Fibroblast of skin of back (primary cell): ENCODE measurements at places on chromosomes 6 and 20.

DNA sequence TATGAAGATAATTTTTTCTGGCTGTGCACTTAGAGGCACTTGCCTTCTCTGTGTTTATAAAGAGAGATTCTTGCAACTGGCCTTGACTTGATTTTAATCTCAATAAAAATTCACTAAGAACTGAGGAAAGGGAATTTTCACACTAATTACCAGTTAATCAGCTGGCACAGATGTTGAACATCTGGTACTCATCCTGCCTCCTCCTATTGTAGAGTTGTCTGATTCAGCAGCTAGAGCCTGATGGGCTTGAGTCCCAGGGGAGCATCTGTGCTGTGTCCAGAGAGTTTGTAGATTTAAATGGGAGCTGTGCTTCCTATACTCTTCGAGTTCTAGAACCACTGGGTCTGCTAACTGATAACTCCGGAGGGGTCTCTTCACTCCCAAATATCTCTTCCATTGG, 284.4 kb upstream of the RNF24 start:
- no peak for DNase-seq

DNA sequence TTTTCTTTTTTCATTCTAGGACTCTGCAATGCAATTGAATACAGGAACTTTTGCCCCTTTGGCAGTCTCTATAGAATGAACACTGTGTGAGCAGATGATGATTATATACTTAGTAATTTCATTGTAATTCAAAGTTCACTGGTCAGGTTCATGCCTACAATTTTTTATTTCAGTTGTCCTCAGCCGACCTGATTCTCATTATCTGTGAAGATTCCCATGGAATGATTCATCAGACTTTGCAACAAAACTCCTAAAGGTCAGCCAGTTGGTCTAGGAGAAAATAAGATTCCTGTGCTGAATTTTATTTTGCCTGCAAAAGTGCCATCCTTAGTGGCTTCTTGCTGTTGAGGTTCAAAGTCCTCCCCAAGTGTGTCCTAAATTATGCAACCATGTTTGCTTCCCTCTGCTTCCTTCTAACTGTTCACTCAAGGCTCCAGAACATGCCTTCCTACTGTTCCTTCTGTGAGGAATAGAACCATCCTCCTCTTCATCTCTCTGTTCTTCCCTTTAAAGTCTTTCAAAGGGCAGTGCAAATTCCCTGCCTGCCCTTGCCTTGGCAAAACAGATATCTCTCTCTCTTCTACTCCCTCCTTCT, 194.2 kb upstream of the CNR1 start:
- peak; percentile 74 for DNase-seq

DNA sequence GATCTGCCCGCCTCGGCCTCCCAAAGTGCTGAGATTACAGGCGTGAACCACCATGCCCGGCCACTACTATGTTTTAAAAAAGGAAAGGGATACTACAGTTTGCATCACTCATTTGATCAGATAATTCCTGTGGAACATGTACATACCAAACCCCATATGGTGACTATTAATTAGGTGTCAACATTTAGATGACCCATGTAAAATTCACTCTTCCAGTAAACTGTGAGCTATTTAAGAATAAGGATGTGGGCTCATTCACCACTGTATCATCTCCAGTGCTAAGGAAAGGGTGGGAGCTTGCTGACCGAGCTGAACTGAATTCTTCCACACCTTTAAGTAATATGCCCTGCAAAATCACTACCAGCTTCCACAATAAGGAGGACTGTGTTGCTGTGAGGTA, 127.5 kb downstream of the BTBD9 start:
- no peak for DNase-seq

- DNase-seq, result no peak
Measured at GRCh38 chr6:131832363-131832762, 24.5 kb downstream of the ENPP1 start.

GRCh38 chr20:23092384-23092756, 6.2 kb upstream of the CD93 start:
- no peak for DNase-seq

DNA sequence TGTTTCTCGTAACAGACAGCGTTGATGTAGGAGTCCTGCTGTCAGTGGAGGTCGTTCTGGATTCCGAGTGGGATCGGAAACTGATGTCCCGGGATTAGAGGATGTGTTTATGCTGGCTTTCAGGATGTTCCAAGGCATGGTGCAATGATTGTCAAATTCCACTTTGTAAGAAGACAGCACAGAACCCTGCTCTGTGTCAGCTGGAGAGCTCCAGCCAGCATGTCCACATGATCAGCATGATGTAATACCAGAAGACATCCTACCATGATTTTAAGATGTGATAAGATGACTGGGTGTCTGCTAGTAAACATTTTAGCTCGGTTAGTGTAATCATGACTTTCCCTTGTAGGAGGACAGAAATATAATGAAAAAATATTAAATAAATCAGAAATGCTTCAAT, 20.3 kb downstream of the ENPP1 start:
- DNase-seq, result no peak

DNA sequence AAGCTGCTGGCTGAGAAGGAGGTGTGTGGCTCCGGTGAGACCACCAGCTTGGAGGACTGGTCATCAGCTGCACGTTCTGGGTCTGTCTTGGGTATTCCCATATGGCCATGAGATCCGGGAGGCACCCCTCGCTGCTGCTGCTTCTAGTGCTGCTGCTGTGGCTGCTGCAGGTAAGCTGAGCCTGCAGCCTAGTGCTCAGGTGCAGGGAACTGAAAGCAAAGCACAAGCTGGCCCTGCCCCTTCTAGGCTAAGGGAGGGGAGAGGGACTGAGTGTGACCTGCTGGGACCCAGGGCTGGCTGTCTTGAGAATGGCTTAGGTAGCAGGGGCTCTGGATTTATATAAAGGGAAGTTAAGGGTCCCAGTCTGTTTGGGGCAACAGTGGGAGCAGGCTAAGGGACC, 403 bp downstream of the CDH26 start:
- DNase-seq, result no peak

DNA sequence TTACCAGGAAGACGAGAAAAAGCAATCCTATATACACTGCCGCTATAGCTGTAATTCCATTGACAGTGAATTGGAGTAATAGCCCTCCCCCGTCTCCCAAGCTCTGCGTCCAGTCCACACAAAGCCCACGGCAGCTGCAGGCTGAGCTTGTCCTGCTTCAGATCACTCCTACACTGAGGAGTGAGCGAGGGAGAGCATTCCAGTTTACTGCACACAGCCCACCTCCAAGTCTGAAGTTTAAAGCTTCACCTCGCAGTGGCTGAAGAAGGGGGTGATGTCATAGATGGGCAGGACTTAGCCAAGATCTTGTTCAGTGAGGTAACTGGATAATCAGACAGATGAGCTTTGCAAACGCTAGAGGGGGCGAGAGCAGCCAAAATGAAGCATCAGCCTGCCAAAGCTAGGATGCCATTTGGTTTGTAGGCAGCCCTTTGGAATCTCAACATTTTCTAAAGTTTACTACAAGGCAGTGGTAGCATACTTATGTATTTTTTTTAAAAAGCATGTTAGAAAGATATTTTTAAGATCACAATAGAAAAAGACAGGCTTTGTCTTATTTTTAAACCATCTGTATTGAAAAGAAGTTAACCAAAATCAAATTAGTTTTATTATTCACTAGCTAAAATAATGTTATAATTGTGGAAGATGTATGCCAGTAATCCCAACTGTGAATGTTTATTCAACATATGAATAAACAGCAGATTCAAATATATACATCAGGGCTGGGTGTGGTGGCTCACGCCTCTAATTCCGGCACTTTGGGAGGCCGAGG, at the start of gene FLRT3:
FLRT3 (minus strand) TSS at position 213 of the 772 bp plus-strand sequence. CDS start 10,106 bp downstream, outside the sequence.
- DNase-seq, result peak; percentile 95

DNA sequence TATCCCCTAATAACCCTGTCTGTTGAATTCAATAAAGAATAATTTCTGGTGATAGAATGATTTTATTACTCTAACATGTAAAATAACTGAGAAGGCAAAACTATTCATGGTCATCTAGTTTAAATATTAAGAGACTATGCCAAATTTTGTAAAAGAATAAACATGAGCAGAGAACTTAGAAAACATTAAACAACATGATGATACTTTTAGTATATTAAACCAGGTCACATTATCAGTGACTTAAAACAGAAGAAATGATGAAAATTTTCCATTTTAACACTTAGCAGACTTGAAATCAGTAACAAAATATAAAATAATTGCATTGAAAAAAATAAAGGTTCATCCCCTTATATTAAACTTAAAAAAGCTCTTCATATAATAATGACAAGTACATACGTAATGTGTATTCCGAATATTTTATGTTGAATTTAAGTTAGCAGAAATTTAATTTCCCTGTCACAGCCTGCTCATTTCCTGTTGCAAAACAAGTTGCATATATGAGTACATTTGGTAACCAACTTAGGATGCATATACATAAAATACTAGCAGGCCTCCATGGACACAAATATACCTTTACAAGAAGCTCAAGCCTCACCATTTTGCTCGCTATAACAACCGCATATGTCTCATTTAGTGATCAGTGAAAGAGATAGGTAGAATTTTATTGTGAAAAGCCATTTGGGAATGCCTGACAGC, 40.6 kb downstream of the DTNBP1 start:
- DNase-seq, result no peak

DNA sequence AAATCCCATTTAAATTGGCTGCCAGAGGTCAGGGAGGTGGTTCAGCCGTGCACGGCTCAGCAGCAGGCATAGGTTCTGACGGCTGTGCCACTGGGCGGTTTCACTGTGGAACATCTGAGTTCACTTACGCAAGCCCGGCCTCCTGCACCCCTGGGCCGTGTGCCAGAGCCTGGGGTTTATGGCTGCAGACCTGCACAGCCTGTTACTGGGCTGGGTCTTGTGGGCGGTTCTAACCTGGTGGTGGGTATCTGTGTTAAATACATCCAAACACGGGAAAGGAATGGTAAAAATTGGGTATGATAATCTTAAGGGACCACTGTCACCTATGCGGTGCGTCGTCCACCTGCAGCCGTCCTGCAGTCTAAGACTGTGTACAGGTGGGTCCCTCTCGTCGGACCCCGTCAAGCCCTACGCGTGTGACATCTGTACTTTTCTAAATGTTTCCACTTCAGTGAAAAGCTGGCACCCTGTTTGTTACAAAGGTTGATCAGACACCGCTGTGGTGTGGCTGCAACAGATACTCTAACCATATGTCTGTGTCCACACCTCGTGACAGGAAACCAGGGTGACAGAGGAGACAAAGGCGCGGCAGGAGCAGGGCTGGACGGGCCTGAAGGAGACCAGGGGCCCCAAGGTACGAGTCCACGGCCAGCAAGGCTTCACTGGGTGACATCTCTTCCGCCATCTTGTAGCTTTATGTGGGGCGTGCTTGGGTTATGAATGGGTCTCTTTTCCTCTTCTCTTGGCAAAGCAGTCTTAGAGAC, 21.5 kb downstream of the COL9A3 start:
- no peak for DNase-seq

DNA sequence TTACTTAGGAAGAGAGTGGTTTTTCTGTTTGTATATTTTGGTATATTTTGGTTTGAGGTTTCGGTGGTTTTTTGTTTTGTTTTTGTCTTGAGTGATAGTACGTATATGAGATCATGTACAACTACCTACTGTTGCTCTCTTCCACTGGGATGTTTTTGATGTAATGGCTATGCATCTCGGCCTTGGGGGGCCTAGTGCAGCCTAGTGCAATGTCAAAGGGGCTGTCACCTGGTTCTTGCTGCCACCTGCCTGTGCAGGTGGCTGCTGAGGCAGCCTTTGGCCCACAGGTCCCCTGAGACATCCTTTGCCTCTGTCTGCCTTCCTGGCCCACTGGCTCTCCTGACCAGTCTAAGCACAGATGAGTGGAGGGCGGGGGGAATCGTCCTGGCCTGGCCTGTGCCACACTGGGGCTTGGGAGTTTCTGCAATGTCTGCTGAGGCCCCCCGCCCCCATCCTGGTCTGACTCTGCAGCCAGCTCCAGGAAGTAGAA, 546.6 kb downstream of the CD83 start:
- DNase-seq, result no peak

DNA sequence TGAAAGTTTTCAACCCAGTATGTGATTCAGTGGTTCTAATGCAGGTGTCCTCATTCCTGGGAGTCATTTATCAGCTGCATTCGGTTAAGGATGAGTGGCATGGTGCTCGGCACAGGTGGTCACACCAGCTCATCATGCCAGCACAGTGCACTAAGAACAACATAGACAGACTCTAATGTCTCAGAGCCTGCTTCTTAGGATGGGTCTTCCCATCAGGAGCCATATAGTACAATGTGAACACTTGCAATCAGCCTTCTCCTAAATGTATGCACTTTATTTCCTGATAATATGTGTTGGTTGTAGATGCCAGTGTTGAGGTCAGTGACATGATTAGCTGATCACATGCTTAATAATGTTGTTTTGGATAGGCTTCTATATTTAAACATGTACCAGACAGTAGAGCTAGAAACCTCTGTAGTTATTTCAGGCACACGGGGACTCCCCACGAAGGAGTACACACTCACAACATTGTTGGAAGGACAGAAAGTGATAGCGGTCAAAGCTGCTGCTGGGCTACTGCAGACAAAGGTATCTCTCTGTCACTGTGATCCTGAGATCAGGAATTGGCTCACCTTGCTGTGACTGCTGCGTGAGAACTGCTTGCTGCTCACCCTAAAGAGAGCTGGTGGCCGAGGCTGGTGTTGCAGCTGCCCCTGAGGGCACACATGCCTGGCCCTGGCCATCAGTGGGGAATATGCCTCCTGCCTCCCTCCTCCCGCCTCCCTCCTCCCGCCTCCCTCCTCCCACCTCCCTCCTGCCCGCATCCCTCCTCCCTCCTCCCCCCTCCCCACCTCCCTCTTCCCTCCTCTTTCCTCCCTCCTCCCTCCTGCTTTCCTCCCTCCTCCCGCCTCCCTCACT, 195.4 kb downstream of the SMOC2 start:
- no peak for DNase-seq

DNA sequence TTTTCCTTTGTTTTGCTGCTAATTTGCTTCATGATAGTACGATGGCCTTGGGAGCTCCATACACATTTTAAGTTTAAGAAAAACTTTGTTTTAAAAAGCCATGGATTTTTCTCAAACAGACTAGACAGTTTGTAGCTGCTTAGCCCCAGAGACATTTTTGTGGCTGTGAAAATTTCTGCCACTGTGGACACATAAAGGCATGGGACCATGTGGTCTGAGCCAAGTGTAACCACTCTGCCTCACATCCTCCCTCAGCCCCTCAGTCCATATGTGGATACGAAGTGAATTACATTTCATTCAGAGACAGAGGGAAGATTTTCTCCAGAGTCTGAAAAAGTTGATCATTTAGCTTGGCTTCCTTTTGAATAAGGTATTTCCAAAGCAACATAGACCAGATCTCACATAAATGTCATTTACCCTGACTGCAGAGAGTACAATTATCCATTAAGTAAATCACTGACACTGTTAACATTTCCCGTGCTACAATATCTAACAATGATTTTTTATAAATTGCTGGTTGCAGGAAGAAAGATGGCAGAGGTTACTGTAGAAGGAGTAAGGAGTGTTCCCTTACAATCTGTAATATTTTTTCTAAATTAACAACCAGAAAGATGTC, 87.4 kb downstream of the GJA1 start:
- DNase-seq, result peak; percentile 86

DNA sequence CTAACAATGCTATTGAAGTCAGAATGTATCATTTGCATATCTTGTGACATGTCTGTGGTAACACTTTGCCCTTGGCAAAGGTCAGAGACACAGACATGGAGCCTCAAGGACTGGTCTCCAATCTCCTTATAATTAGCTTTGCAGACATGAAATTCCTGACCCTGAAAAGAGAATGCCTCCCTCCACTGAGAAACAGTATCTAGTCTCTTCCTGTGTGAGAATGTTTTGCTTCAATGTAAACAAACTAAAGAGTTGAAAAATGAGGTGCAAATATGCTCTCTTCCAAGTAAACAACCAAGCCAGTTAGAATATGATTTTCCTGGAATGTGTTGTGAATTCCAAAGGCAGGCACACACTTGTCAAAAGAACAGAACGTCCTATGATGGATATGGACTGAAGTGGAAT, 407.1 kb upstream of the MARCKS start:
- DNase-seq, result peak; percentile 50

- peak; percentile 84 for DNase-seq
Measured at GRCh38 chr6:36853325-36853724, 14.1 kb upstream of the CPNE5 start.
